ENCODE measurements at places on chromosomes 11 and 22. TPM values are rescaled to one million over a fixed set of nuclear protein-coding genes. Genes with fewer than 3 reads are reported as not detected.

CRYBA4 gene
- total RNA-seq: not detected

MYOD1 gene
- not detected for total RNA-seq

P2RY6 gene
- 6.7 TPM for total RNA-seq

NRXN2 gene
- 4.2 TPM for total RNA-seq

CSRP3 gene
- not detected for total RNA-seq

OR5J2 gene
- not detected for total RNA-seq

CDPF1 gene
- total RNA-seq: 21.5 TPM

TIMM8B gene
- total RNA-seq: 38.3 TPM

CCDC87 gene
- not detected for total RNA-seq

ADORA2A gene
- total RNA-seq: 0.16 TPM

HTR3B gene
- total RNA-seq: not detected

PKP3 gene
- 24.1 TPM for total RNA-seq

DNA sequence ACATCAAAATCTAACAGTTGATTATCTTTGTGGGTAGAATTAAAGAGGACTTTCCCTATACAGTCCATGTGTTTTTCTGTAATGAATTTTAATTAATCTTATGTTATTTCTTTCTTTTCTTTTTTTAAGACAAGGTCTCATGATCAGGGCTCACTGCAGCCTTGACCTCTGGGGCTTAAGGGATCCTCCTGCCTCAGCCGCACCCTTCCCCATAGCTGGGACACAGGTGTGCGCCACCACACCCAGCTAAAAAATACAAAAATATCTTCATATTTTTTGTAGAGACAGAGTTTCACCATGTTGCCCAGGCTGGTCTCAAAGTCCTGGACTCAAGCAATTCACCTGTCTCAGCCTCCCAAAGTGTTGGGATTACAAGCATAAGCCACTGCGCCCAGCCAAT is 7.7 kb downstream of the RAB30 start:
- no peak for DNase-seq

GRCh38 chr11:100918551-100919500 is 210.8 kb downstream of the PGR start:
- no peak for DNase-seq

DNA sequence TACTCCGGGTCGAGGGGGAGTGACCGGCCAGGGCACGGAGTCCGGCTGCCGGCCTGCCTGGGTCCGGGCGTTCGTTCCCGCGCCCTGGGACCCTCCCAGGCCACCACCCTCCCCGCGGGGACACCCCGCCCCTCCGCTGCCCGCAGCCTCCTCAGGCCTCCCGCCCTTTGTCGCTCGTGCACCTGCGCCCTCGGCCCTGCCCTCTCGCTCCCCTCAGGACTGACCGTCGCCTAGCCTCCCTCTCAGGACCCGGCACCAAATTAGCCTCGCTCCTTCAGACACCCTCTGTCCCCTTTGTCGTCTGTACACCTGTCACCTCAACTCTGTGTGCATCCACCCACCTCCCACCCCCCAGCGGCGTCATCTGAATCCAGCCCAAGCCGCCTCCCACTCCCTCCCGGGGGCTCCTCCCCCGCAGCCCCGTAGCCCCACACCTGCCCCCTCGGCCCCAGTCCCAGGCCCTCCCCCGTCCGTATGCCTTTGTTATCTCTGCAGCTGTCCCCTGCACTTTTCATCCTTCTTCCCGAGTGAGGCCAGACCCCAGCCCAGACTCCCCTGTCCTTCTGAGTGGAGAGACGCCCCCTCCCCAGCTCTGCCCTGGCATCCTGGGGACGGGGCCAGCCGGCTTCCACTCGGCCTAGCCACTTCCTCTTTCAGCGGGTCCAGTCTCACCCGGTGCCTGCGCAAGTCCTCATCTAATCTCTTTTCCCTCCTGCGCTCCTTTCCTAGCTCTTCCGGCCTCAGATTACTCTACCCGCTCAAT is 643 bp downstream of the TIGD3 start:
- DNase-seq: no peak

DNA sequence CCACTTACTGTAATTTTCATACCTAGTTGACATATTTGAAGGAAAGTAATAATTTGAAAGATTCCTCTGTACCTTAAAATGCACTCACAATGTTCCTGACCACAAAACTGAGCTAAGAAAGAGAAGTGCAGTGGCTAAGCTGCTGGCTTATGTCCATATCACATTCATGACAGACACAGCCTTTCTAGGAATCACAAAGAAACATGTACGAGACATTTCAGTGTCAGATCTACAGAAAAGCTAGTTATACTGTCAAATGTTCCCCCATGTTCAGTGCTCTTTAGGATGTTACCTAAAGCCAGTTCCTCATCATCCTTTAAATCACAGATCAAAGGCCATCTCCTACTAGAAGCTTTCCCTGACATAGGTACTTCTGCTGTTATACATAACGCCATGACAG is 142.2 kb upstream of the C11orf58 start:
- no peak for DNase-seq

DNA sequence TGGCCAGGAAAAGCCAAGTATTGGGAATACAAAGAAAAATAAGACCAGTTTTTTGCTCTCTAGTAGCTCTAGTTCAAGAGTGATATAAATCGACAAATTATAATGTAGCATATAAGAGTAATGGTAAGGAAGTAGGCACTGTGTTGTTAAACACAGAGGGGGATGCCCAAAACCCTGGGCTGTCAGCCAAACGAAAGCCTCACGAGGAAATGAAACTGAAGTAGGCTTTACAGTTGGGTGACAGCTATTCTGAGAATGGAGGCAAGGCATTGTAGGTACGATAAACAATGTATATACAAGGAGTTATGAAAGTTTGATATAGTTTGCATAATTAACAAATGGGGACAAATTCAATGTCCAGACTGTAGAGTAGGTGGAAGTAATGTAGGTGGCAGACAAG is 176.4 kb downstream of the FAM181B start:
- DNase-seq: no peak

GRCh38 chr11:7436657-7437056 is 48.6 kb upstream of the OLFML1 start:
- no peak for DNase-seq

DNA sequence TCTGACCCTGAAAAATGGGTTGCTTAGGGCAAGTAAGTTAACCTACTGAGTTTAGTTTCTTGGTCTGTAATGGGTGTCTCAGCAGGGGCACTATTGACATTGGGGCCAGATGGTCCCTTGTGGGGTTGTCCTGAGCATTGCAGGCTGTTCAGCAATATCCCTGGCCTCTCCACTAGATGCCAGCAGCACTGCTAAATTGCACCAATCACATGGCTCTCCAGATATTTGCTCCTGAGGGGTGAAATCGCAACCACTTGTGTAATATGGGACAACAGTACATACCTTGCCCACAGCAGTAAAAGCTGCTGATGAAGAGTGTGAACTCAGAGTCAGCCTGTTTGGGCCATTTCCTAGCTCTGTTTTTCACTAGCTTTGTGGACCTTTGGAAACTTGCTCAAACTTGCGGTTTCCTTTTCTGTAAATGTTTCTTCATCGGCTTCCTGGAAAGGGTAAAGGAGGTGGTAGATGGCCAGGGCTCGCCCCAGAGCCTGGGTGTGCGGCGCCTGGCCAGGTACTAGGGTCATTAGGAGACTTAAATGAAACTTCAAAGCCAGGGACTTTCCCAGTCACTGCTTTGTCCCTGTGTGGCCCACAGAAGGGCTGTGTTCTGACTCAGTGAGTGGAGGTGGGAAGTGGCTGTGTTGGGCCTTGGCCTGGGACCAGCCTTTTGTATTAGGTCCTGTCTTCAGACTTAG is 13.0 kb downstream of the NCF4 start:
- peak; percentile 51 for DNase-seq

DNA sequence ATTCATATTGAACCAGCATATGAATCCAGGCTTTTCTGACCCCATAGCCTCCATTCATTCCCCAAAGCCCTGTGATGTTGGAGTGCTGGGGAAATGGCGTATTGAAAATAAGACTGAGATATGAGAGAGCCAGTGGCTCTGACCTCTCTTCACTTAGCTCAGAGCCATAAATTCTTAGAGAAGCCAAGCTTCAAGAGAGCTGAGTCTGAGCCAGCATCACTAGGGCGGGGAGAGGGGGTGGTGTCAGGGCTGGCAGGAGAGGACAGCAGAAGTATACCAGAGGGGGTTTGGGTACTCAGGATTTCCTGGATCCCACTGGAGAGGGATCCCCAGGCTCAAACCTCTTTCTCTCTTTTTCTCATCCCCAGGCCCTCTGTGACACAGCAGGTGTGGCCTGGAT is 16.7 kb upstream of the MOGAT2 start:
- DNase-seq: no peak

DNA sequence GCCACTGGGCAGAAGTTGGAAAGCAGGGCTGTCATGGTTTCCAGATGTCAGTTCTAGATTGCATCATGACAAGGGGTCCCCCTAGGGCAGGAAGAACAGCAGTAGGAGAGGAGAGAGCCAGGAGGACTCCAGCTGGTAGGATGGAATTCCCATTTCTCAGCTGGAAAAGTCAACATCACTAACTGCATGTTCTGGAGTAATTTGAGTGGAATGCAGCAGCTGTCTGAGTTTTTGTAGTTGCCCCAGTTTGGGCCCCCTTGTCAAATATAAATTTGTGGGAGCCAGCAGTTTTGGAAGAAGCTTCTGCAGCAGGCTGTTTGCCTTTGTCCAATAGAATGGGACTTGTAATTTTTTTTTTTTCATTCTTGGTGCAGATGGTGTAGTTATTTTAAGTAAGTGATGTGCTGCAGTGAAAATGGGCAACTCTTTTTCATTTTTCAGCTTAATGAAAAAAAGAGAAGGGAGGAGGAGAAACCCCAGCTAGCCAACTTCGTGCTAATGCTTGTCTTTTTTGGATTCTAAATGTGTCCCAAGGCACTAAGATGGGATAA is 86.9 kb downstream of the LDLRAD3 start:
- DNase-seq: no peak

DNA sequence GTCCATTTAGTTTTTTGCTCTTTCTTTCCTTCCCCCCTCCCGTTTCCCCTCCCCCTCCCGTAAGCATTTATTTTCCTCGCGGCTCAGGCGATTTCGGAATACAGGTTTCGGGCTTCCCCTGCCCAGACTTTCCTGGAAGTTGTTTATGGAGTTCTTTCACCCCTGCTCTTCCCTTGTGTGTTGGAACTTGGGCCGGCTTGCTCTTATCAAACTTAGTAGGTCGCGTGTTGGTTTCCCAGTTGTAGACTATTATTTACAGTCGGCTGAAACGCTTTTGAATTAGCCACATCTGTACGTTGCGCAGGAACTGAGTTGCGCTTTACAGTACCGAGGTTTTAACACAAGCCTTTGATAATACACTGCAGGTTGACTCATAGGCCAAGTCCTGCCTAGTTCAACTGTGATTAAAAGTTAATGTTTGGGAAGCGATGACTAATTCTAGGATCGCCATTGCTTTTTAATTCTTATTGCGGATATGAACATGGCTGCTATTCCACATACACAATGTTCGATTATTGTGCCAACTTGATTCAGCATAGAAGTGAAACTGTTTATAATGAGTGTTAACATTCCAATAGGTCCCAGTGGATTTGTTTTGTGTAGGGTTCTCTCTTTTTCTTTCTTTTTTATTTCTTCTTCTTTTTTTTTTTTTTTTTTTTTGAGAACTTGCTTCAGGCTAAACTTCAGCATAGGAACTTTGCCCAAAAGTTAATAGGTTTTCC is 1.7 kb downstream of the YAP1 start:
- peak; percentile 65 for DNase-seq

- no peak for DNase-seq
Observed at GRCh38 chr11:227824-228379, 8.2 kb downstream of the SIRT3 start.

- DNase-seq: no peak
Observed at GRCh38 chr22:37075046-37075445, 23.5 kb downstream of the KCTD17 start.

- no peak for DNase-seq
Observed at GRCh38 chr11:33214187-33214586, 43.0 kb upstream of the HIPK3 start.

DNA sequence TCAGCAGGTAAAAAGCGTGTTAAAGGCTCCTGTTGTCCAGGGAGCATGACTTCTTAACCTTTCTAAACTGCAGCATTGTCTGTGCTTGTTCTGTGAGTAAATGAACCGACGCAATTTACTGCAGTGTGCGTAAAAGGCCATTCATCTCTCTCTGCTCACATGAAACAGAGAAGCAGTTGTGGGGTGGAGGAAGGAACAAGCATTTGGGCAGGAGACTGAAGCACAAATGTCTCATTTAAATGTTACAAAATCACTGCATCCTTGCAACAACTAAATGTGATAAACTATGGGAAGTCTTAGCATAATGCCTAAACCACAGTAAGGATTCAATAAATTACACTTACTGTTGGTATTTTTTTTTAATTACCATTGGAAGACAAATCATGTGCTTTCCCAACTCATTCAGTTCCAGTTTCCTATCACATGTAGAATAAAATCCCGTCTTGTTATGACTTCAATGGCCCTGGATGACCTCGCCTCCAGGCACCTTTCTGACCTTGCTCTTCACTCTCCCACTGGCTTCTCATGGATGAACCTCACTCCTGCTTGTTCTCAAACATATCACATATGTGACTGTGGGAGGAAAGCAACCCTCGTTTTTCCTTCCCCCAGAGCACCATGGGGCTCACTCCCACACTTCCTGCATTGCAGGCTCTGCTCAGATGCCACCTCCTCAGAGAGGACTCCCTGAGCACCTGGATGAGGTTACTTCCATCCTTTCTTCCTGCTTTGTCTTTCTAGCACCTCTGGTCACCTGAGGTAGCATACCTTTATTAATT is 21.6 kb upstream of the RFPL2 start:
- DNase-seq: no peak

DNA sequence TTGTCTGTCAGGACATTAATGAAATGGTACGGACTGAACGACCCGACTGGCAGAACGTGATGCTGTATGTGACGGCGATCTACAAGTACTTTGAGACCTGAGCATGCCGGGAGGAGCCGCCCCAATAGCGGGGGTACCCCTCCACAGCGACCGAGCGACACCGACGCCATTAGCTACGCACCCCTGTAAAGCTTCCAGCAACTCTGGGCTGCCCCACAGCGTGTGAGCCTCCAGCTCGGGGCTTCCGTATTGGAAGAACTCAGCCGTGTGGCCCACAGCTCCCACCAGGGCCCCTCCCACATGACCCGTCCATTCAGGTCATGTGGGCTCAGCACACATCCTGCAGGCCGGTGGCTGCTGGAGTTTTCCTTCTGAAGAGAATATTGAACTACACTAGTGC is 12.9 kb upstream of the ADORA2A start:
- DNase-seq: no peak

GRCh38 chr11:61697078-61697502 is 16.9 kb downstream of the DAGLA start:
- peak; percentile 36 for DNase-seq

Measured in MG63 (cell line).